GM18507 (cell line): ENCODE measurements at places on chromosomes 7 and 10.

- DNase-seq: no peak
These were observed 69.4 kb downstream of the PTPRE start for GRCh38 chr10:127976286-127976685.

DNA sequence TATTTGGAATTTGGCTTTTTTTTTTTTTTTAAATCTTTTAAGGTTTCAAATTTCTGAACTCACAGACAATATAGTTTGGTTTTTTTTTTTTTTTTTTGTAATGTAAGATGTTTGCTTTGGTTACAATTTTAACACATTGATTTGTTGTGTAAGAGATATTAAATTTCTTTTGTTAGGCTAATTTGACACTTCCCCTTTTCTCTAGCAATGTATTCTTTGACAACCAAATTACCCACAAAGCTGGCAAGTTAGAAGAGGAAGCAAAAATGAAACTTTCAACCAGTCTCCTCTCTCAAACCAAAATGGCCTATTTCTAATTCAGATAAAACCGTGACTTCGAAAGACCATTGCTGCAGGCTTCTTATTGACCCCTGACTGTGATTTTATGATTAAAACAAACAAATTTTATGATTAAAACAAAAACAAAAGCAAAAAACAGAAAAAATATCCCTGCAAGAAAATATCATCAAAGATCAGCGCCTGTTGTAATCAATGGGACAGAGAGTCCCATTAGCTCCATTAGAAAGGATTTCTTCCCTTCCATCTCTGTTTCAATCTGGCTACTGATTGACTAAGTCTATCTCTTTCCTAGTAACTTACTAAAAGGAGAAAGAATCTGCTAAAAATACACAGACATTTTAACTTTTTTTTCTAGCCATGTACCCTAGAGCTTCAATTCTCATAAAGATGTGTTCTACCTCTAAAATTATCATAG lies 489.2 kb downstream of the MDFIC start:
- no peak for DNase-seq

GRCh38 chr10:27241010-27241651 lies 534 bp upstream of the ACBD5 start:
- DNase-seq: no peak

DNA sequence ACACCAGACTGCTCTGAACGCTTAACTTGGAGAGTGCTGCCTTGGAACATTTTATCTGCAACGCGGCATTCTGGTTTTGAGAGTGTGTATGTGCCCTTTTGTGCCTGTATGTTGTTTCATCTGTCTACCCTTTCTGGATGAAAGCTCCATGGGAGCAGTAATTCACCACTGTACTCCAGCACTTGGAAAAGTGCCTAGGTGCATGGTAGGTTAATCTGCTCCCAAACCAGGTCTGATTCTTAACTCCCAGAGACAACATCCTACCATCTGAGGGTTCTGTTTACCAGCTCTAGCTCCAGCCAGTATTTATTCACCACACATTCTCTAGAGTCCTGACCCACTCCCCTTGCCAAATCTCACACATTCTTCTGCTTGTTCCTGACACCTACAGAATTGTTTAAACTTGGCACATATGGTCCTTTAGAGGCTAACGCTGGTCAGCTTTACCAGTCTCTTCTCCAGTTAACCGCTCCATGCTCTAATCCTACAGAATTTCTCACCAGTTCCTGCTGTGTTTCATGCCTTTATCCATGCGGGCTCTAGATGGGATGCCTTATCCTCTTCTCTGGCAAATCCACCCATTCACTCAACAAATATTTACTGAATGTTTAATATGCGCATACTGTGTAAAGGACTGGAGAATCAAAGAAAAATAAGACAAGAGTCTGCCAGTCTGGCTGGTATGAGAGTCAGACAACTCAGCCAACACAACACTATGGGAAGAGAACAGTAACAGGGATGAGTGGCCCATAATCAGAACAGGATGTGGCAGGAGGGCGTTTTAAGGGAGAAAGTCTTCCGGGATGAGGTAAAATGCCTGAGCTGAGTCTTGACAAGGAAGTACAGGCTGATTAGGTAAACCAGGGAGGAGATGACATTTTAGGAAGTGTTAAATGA lies 46.3 kb downstream of the MTPN start:
- no peak for DNase-seq

- no peak for DNase-seq
These were observed 58.5 kb downstream of the LARP4B start for GRCh38 chr10:873020-873419.

DNA sequence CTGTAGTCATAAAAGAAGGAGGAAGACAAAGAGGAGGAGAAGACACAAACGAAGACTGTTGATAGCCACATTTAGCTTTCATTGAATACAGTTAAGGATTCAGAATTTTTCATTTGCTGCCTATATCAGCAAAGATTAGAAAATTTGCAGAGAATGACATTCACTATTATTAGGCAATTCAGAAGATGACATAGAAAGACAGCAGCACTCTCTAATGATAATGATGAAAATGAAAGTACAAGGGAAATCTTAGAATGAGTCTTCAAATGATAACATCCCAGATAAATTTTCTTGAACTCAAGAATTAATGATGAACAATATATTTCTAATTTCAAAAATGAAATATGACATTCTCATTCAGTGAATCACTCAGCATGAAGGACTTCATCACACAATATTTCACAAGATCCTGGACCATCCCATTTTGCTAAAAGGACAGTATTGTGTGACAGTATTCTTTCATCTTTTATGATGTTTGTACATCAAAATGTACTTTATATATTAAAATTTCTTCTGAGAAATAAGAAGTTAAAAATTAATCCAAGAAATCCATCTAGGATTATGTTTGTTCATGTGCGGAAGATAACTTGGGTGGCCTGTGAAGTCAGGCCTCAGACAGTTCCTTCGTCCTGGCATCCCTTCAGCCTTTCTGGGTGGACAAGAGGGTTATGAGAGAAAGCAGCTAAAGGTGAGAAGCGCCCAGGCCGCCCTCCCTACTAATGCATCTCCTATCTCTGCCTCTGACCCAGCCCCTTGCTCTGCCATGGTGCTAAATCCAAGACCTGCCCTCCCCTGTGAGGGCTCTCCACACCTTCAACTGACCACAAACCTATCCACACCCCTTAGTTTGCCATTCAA lies 47.4 kb upstream of the CAMK2B start:
- no peak for DNase-seq

GRCh38 chr7:106064771-106065574 lies 47.1 kb downstream of the SYPL1 start:
- DNase-seq: no peak

DNA sequence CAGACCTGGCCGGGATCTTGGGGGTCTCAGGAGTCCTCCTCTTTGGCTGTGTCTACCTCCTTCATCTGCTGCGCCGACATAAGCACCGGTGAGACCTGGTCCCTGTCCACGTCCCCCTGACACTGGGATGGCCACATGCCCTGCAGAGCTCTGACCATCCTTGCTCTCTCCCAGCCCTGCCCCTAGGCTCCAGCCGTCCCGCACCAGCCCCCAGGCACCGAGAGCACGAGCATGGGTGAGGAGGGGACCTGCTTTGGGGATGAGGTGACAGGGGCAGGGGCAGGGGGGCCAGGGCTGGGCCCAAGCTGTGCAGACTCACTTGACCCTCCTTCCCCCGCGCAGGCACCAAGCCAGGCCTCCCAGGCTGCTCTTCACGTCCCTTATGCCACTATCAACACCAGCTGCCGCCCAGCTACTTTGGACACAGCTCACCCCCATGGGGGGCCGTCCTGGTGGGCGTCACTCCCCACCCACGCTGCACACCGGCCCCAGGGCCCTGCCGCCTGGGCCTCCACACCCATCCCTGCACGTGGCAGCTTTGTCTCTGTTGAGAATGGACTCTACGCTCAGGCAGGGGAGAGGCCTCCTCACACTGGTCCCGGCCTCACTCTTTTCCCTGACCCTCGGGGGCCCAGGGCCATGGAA lies 959 bp downstream of the PVRIG start:
- no peak for DNase-seq

- no peak for DNase-seq
These were observed 741.4 kb upstream of the POT1 start for GRCh38 chr7:125670926-125671572.

GRCh38 chr7:46948716-46949115 lies 633.2 kb downstream of the TNS3 start:
- no peak for DNase-seq

- no peak for DNase-seq
These were observed 226.4 kb downstream of the MAGI2 start for GRCh38 chr7:79227044-79227443.

- no peak for DNase-seq
These were observed 36.9 kb downstream of the ADD3 start for GRCh38 chr10:110044681-110045080.

DNA sequence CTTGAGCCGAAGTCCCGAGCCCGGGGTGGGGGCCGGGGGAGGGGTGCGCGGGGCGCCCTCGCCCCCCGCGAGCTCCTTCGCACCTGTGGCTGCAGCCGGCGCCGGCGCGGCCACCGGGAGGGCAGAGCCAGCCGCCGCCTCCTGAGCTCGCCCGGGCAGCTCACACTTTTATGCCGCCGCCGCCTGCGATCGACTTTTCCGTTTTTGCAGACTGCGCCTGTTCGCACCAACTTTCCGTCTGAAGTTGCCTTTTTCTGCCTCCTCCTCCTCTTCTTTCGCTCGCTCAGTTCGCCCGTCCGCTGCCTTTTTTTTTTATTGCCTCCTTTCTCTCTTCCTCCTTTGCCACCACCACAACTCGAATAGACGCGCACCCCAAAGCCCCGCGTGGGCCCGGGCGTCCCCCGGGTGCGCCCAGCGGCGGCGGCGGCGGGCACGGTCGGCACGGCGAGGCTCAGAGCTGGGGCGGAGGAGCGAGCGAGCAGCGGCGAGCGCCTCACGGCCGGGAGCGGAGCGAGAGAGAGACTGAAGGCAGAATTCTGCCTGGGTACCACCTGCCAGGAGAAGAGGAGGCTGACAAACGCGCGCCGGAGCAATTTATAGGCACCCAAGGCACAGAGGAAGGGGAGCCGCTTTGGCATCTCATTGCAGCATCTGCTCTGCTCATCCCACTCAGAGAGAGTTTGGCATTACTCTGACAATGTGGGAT lies at the start of gene C1QL3:
Gene C1QL3 (minus strand): TSS at position 569 of the 706 bp plus-strand sequence. CDS start 814 bp downstream, outside the sequence.
- no peak for DNase-seq

- no peak for DNase-seq
These were observed 63.7 kb downstream of the PWWP2B start for GRCh38 chr10:132460691-132461090.

DNA sequence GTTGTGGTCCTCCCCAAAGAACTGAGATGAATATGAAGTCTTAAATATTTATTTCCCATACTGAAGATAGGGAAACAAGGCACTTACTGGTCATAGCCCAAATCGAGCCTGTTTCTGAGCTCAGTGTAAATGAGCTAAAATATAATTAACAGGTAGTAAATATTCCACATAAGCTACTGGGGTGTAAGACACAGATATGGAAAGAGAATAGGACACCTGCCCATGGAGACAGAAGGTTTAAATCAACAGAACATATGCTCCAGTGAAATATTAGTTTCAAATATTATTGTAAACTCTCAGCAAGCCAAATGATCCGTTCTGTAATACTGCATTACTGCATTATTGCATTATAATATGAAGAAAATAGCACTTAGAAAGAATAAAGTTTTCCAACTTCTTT lies 537.9 kb downstream of the ANKRD7 start:
- DNase-seq: no peak
